Head of caudate nucleus (tissue), 42 donors: ENCODE measurements at places on chromosomes 6 and 20.

DNA sequence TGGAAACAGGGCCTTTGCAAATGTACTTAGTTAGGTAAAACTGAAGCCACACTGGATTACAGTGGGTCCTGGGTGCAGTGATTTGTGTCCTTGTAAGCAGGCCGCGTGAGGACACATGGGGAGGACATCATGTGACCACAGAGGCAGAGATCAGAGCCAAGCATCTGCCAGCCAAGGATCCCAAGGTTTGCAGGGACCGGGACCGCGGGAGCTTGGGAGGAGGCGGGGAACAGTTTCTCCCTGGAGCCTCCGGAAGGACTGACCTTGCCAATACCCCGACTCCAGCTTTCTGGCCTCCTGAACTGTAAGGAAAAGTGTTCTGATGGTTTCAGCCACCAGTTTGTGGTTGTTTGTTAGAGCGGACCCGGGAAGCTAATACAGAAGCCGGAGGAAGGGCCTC is 500.9 kb downstream of the PREX1 start:
- no peak for DNase-seq

- DNase-seq, result no peak
Observed at GRCh38 chr6:106959985-106960384, 14.5 kb downstream of the CD24 start.

DNA sequence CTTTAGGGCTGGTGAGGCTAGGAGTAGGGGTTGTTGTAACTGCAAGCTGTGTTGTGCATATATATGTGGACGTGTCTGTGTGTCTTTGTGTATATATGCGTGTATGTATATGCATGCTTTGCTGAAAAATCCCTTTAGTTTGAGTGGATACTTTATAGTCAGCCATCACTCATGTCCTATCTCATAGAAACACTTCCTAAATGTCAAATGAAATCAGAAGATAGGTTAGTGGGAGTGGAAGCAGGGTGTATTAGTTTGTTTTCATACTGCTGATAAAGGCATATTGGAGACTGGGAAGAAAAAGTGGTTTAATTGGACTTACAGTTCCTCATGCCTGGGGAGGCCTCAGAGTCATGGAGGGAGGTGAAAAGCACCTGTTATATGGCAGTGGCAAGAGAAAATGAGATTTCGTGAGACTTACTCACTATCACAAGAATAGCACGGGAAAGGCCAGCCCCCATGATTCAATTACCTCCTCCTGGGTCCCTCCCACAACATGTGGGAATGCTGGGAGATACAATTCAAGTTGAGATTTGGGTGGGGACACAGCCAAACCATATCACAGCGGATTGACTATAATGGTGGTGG is 131.1 kb downstream of the JARID2 start:
- no peak for DNase-seq

DNA sequence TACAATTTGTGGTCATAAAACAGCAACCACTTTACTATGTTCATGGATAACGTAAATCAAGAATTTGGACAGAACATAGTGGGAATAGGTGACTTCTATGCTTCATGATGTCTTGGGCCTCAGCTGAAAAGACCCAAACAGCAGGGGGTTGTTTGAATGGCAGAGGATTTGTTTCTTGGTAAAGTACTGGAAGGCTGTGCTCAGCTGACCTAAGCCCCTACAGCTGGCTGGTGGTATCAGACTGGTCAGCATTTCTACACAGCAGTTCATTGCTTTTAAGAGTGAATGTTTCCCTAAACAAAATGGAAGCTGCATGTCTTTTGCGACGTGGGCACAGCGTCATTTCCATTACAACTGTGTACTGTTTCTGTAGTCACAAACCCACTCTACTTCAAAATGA is 148.5 kb upstream of the DEFB112 start:
- no peak for DNase-seq

GRCh38 chr6:139530561-139530960 is 156.1 kb upstream of the CITED2 start:
- DNase-seq, result no peak

- no peak for DNase-seq
Observed at GRCh38 chr6:29958921-29959320, 16.6 kb downstream of the HLA-A start.

DNA sequence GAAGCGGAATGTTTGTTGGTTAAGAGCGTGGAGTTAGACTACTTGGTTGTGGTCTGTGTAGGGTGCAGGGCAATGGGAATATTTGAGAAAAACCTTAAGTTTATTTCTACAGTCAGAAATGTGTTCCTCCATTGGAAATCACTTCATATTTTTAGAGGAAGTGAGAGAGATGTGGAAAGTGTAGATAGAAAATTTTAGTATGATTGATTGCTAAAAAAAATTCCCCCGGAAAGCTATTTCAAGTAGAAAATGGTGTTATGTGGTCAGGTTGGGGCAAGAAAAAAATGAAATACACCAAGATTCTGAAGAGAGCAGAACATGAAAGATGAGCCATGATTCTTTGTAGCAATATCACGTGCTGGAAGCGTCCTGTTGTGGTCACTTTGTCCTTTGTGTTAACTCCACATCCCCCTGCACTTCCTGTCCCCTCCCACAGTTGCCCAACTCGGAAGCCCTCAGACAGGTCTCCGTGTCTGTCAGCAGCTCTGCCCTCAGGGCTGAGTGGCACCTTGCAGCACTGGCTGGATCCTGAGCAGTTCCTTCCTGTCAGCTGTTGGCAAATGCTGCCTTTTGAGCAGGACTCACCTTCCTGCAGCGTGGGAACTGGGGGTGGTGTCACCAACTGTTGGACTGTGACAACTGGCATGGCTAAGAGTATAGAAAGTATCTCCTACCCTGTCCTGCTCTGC is 137.5 kb upstream of the SLC24A3 start:
- no peak for DNase-seq

GRCh38 chr6:142412241-142412640 is 110.4 kb downstream of the ADGRG6 start:
- no peak for DNase-seq

- DNase-seq, result no peak
Observed at GRCh38 chr6:73180763-73181619, 44.3 kb downstream of the KHDC1L start.
